ENCODE measurements at places on chromosomes 11 and 22. TPM values are rescaled to one million over a fixed set of nuclear protein-coding genes. Genes with fewer than 3 reads are reported as not detected.

DNA sequence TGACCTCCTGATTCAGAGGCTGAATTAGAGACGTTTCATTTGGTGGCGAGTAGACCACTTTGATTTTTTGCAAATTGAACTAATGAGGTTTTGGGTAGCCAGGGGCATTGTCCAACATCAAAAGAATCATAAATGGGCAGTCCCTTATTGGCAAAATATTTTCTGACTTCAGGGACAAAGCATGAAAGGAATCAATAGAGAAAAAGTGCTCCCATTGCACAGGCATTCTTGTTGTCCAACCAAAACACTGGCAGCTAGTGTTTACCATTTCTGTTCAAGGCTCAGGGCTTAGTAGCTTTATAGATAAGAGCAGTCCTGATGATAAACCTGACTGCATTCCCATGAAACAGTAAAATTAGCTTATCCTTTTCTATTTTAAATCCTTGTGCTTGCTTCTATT is 6.4 kb upstream of the CARD16 start:
- H3K27me3 ChIP-seq = no peaks in the 10 kb centered on the region
- H3K27ac ChIP-seq = no peak overlapping the region
- DNase-seq = no peak
- no peak overlapping the region for H3K4me3 ChIP-seq
- H3K36me3 ChIP-seq = no peaks in the 10 kb centered on the region

The TEF gene
- polyA plus RNA-seq = 14.8 TPM

The MRTFA gene
- 29.2 TPM for polyA plus RNA-seq

GRCh38 chr11:46012185-46012584 is 89.7 kb downstream of the LARGE2 start:
- peaks cover 17% of the 10 kb centered on the region for H3K4me1 ChIP-seq
- H3K27ac ChIP-seq = no peak overlapping the region
- H3K36me3 ChIP-seq = no peaks in the 10 kb centered on the region
- no peak for DNase-seq
- H3K4me3 ChIP-seq = no peak overlapping the region

DNA sequence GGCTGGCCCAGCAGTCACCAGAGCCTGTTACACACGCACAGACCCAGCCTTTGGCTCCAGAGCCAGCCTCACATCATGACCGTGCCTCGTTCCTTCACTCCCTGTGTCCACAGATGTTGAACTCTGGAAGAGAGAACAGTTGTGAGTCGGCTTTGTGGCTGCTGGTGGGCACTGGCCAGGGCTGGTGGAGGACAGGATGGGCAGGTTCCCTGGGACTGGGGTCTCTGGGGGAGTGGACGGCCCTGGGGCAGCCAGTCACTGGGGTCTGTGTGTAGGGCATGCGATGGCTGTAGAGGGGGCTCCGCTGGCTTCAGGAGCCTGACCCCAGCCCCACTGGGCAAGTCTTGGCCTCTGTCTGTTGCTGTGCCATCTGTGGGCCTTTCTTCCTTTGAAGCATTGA is 1070.1 kb downstream of the BRD1 start:
- H3K27me3 ChIP-seq = peaks cover 4% of the 10 kb centered on the region
- H3K4me1 ChIP-seq = no peaks in the 10 kb centered on the region
- peak; percentile 48 for DNase-seq

DNA sequence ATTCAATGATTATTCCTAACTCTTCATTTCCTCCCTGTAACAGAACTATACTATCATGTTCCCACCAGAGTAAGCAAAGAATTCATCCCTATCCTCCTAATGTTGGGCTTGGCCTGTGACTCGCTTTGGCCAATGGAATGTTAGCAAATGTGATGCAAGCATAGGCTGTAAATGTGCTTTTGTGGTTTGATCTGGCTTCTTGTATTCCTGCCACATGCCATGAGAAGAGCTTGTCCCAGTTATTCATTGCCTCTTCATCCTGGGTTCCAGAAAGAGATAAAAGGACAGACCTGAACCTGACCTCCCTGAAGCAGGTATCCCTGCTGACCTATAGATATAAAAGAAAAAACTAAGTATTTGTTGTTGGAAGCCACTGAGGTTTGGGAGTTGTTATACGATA is 51.0 kb downstream of the SYTL2 start:
- H3K4me1 ChIP-seq = no peaks in the 10 kb centered on the region
- no peak overlapping the region for H3K4me3 ChIP-seq
- no peak overlapping the region for H3K27ac ChIP-seq
- H3K27me3 ChIP-seq = no peaks in the 10 kb centered on the region

The NLRP14 gene
- 0.01 TPM for polyA plus RNA-seq

GRCh38 chr11:118439646-118440045 is 3.4 kb downstream of the KMT2A start:
- H3K4me3 ChIP-seq = no peak overlapping the region
- no peak overlapping the region for H3K27ac ChIP-seq
- DNase-seq = no peak
- no peaks in the 10 kb centered on the region for H3K27me3 ChIP-seq
- H3K36me3 ChIP-seq = no peaks in the 10 kb centered on the region

DNA sequence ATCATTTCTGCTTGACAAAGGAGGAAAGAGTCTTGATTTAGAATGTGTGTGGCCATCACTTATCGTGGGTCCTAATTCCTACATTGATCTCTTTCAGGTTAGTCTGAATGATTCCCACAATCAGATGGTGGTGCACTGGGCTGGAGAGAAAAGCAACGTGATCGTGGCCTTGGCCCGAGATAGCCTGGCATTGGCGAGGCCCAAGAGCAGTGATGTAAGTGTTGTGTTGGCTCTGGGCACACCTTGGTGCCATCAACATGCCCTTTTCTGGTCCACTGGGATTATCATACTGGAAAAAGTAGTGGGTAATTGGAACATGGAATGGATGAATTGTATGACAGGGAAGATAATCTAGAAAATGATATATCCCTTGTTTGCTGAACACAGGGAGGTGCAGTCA is 17.1 kb upstream of the SORL1-AS1 start:
- H3K27ac ChIP-seq = no peak overlapping the region
- H3K4me1 ChIP-seq = peaks cover 47% of the 10 kb centered on the region
- DNase-seq = no peak
- no peaks in the 10 kb centered on the region for H3K27me3 ChIP-seq

DNA sequence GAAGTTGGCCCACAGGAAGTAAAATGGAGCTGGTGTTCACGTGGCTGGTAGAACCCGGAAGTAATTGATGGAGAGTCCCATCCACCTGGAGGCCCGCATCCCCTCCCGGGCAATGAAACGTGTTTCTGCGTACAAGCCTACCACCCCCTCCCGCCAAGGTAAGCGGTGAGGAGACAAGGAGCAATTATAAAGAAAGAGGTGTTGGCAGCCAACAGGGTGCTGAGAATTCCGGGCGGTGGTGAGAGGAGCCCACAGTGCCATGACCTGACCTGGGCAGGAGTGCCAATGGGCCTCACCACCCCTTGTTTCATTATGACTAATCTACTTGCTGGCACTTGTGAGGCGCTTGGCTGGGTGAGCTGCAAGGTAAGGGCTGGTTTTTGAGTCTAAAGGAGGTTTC is 83.8 kb upstream of the BID start:
- peaks cover 29% of the 10 kb centered on the region for H3K36me3 ChIP-seq
- H3K4me3 ChIP-seq = no peak overlapping the region
- H3K27ac ChIP-seq = peak overlapping the region; percentile 82
- DNase-seq = no peak
- H3K4me1 ChIP-seq = no peaks in the 10 kb centered on the region
- H3K27me3 ChIP-seq = no peaks in the 10 kb centered on the region

DNA sequence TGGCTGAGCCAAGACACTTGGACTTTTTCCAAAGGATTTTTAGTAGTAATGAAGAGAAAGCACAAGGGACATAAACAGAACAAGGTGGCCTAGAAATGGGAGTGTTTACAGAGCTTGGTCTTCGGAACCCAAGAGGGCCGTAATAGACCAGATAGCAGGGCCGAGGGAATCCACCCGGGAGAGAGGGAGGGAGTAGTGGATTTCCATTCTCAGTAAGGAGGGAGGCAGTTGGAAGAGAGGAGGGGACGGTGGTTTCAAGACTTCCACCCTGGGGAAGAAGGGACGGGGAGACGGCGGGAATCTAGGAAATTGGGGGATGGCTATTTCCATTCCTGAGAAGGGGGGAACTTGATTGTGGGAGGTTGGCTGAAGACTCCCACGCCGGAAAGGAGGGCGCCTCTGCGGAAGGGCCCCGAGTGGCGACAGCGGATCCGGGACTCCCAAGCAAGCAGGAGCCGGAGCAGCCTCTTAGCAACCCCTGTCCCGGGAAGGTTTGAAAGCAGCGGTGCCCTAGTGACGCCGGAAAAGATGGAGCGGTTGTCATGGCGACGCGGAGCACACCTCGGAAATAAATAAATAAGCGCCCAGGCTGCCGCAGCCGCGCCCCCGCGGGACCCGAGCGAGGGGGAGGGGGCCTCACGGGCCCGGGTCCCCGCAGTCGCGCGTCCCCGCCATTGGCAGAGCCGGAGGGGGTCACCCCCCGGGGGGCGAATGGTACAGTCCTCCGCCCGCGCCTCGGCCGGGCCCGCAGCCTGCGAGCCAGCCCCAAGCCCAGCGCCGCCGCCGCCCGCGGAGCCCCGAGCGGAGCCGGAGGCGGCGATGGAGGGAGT is 31.6 kb downstream of the EIF3F start:
- H3K27ac ChIP-seq = peak overlapping the region; percentile 88
- no peaks in the 10 kb centered on the region for H3K36me3 ChIP-seq
- DNase-seq = peak; percentile 93
- peak overlapping the region; percentile 72 for H3K4me3 ChIP-seq

DNA sequence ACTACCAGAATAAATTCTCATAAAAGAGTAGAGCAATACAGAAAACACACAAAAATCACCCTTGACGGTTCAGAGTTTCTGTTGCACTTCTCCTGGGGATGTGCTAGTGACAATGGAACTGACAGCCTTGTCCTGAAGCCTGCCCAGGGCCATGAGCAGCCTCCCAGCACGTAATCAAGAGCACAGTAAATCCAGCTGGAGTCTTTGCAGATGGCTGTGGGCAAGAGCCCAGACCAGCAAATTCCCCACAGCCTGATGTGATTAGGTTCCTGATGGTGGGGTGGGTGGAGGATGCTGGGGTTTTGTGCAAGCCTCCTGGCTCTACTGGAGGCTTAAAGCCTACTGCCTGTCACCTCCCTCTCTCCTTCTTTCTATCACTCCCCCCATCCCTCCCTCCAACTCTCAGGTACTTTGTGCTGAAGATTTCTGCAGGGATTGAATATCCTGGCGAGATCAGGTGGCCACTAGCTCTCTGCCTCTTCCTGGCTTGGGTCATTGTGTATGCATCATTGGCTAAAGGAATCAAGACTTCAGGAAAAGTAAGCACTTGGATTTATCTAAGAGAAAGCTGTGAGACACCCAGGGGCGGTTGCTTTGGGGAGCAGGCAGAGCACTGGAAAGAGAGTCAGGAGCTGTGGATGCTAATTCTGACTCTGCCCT is 18.1 kb downstream of the SLC6A5 start:
- H3K27me3 ChIP-seq = no peaks in the 10 kb centered on the region
- no peak overlapping the region for H3K4me3 ChIP-seq
- no peaks in the 10 kb centered on the region for H3K36me3 ChIP-seq
- no peaks in the 10 kb centered on the region for H3K4me1 ChIP-seq
- H3K27ac ChIP-seq = no peak overlapping the region

The TSSC4 gene
- polyA plus RNA-seq = 43.7 TPM

DNA sequence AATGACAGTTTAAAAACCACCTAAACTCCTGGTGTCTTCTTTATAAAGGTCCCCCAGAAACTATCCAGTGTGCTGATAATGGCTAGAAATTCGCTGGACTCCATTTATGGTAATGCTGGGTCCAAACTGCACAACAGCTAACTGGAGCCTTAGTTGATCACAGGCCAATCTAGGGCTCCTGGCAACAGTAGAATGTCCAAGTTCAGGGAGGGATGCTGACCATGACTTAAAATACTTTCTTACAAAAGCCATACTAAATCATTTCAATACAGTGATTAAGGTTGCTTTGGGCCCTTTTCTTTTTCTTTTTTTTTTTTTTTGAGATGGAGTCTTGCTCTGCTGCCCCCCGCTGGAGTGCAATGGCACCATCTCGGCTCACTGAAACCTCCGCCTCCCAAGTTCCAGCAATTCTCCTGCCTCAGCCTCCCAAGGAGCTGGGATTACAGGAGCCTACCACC is 14.5 kb upstream of the GAB2 start:
- no peak overlapping the region for H3K4me3 ChIP-seq
- no peak for DNase-seq
- H3K27ac ChIP-seq = no peak overlapping the region

GRCh38 chr22:43171019-43171491 is 15.9 kb downstream of the TTLL12 start:
- H3K4me1 ChIP-seq = no peaks in the 10 kb centered on the region
- no peak overlapping the region for H3K4me3 ChIP-seq
- DNase-seq = no peak
- H3K27ac ChIP-seq = no peak overlapping the region
- no peaks in the 10 kb centered on the region for H3K27me3 ChIP-seq

DNA sequence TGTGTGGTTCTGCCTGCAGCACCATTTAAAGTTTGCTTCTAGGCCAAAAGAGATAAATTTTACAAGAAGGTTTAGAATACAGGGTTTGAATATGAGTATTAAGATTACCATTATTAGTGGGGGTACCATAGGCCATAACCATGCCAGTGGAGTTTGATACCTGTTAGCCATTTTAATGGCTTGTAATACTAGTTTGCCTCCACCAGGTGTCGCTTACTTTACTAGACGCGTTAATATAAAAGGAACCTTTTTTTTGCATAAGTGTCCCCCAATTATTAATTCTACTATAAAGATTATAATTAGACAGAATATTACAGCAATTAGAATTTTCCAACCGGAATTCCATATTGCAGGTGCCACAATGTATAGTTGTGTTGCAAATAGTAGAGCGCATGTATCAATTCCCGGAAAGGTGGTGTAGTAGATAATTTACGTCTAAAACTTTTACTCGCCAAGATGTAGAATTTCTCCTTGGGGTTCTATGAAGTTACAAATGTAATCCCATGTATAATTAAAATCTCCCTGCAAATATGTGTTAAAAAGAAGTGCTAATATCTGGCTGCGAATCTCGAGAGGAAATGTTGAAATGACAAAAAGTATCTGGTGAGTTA is 16.1 kb downstream of the MS4A6E start:
- H3K27me3 ChIP-seq = no peaks in the 10 kb centered on the region
- no peaks in the 10 kb centered on the region for H3K36me3 ChIP-seq
- H3K27ac ChIP-seq = no peak overlapping the region

DNA sequence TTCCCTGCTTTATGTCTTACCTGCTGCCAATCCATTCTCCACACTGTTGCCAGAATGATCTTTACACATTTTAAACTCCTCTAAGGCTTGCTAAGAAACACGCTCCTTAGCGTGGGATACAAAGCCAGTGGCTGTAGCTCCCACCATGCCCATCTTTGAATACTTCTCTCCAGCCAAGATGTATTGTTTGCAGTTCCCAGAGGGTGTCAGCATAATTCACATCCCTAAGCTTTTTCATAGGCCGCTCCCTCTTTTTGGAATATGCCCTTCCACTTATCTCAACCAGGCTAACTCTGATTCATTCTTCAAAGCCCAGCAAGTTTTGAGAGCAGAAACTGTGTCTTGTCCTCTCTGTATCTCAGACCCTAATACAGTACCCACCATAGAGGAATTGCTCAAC is 8.1 kb upstream of the UPK2 start:
- no peak overlapping the region for H3K27ac ChIP-seq
- no peaks in the 10 kb centered on the region for H3K4me1 ChIP-seq
- H3K27me3 ChIP-seq = no peaks in the 10 kb centered on the region
- H3K36me3 ChIP-seq = no peaks in the 10 kb centered on the region
- DNase-seq = no peak

- peak overlapping the region; percentile 84 for H3K27ac ChIP-seq
- peaks cover 59% of the 10 kb centered on the region for H3K4me1 ChIP-seq
- peak; percentile 63 for DNase-seq
- no peak overlapping the region for H3K4me3 ChIP-seq
Observed at GRCh38 chr11:64765851-64766665, 6.3 kb upstream of the PYGM start.
